ENCODE measurements at places on chromosomes 13 and 19. TPM values are rescaled to one million over a fixed set of nuclear protein-coding genes. Genes with fewer than 3 reads are reported as not detected.

Gene GPR18
- total RNA-seq: not detected

Gene FXYD7
- total RNA-seq: not detected

Gene CCNA1
- not detected for total RNA-seq

Gene USF2
- total RNA-seq: 98.2 TPM

- H3K27me3 ChIP-seq: no peaks in the 10 kb centered on the region
- no peak for DNase-seq
- H3K27ac ChIP-seq: no peak overlapping the region
- H3K4me3 ChIP-seq: no peak overlapping the region
Measured at GRCh38 chr13:33639626-33640080, 178.3 kb upstream of the RFC3 start.

GRCh38 chr19:11444059-11444458 lies 8.6 kb downstream of the PRKCSH start:
- H3K4me1 ChIP-seq: no peaks in the 10 kb centered on the region
- H3K27ac ChIP-seq: no peak overlapping the region
- no peak overlapping the region for H3K4me3 ChIP-seq
- H3K27me3 ChIP-seq: no peaks in the 10 kb centered on the region
